Glutamatergic neuron (in vitro differentiated cells): ENCODE measurements at places on chromosomes 1 and 21. TPM values are rescaled to one million over a fixed set of nuclear protein-coding genes. Genes with fewer than 3 reads are reported as not detected.

DNA sequence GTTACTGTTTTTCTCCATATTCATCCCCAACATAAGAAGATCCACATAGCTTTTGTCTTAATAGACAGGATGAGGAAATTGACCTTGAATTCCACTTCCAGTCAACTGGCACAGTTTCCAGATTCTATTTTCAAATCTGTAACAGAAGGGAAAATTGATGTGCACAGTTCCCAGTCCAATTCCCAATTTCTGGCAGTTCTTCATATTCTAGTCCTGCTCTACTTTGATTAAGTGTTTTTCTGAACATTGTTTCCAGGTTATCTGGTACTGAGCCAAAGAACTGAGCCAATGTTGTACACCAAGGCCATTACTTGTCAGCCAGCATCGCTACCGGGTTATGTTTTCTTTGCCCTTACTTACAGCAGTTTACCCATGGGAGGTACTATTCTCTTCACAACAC is 1755.4 kb downstream of the PLA2G4A start:
- no peaks in the 10 kb centered on the region for H3K36me3 ChIP-seq
- H3K4me3 ChIP-seq, result no peak overlapping the region
- no peak overlapping the region for H3K27ac ChIP-seq
- no peaks in the 10 kb centered on the region for H3K27me3 ChIP-seq

- no peaks in the 10 kb centered on the region for H3K27me3 ChIP-seq
- no peak for DNase-seq
- H3K27ac ChIP-seq, result no peak overlapping the region
- H3K4me1 ChIP-seq, result no peaks in the 10 kb centered on the region
- no peaks in the 10 kb centered on the region for H3K36me3 ChIP-seq
Observed at GRCh38 chr1:175755516-175756070, 12.2 kb upstream of the TNR start.

DNA sequence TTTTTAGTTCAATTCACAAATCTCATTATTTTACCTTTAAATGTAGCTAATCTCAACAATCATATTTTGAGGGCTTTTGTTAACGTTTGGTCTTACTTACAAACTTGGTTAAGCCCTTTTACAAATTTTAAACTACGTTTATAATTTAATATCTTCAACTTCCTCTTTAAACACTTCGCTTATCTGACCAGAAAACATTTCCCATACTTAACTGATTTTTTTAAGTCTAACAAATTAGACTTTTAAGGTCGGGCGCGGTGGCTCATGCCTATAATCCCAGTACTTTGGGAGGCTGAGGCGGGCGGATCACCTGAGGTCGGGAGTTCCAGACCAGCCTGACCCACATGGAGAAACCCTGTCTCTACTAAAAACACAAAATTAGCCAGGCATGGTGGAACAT is 300.9 kb downstream of the LMX1A start:
- peaks cover 4% of the 10 kb centered on the region for H3K4me1 ChIP-seq
- peaks cover 2% of the 10 kb centered on the region for H3K27me3 ChIP-seq
- H3K27ac ChIP-seq, result no peak overlapping the region
- H3K4me3 ChIP-seq, result no peak overlapping the region
- DNase-seq, result no peak

DNA sequence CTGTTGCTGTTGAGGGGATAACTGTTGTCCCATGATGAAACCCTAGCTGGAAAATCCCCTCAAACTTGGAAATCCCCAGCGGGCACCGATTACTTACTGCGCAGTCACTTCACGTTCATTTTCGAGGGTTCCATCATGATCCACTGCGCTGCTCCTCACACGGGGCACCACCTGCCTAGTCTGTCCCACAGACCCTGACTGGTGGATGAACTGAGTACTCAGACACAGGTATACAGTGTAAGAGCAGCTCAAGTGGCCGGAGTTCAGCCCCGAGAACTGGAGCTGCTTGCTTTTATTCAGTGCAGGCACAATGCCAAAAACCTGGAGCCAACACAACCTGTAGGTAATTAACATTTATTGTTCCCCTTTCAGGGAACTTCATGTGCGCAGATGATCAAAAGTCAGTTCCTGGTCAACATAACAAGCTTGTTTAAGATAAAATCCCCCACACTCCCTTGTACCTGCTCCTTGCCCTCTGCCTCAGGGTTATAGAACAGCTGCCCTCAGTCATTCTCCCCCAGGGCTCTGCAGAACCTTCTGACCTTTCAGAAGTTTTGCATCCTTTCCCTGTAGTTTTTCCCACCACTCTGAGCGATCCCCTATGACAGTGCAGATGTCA is 46.5 kb upstream of the PRELP start:
- peaks cover under 1% of the 10 kb centered on the region for H3K36me3 ChIP-seq
- H3K27me3 ChIP-seq, result peaks cover 4% of the 10 kb centered on the region
- H3K4me3 ChIP-seq, result no peak overlapping the region
- peaks cover 20% of the 10 kb centered on the region for H3K4me1 ChIP-seq
- DNase-seq, result no peak

GRCh38 chr1:213466541-213466940 is 415.5 kb downstream of the RPS6KC1 start:
- peaks cover 6% of the 10 kb centered on the region for H3K4me1 ChIP-seq
- H3K27me3 ChIP-seq, result peaks cover 2% of the 10 kb centered on the region
- no peak overlapping the region for H3K4me3 ChIP-seq
- H3K27ac ChIP-seq, result peak overlapping the region; percentile 15
- no peak for DNase-seq

- H3K27ac ChIP-seq, result no peak overlapping the region
- H3K4me1 ChIP-seq, result peaks cover 3% of the 10 kb centered on the region
- H3K36me3 ChIP-seq, result peaks cover 5% of the 10 kb centered on the region
Observed at GRCh38 chr1:20462397-20462796, 23.6 kb downstream of the CAMK2N1 start.

GRCh38 chr1:64516301-64516700 is 46.4 kb downstream of the CACHD1 start:
- H3K27ac ChIP-seq, result no peak overlapping the region
- H3K36me3 ChIP-seq, result no peaks in the 10 kb centered on the region
- no peaks in the 10 kb centered on the region for H3K27me3 ChIP-seq
- H3K4me3 ChIP-seq, result no peak overlapping the region
- peaks cover 21% of the 10 kb centered on the region for H3K4me1 ChIP-seq
- no peak for DNase-seq

- DNase-seq, result no peak
- H3K27ac ChIP-seq, result no peak overlapping the region
- H3K27me3 ChIP-seq, result peaks cover 2% of the 10 kb centered on the region
- H3K36me3 ChIP-seq, result no peaks in the 10 kb centered on the region
Observed at GRCh38 chr1:163170975-163171676, 31.6 kb downstream of the RGS5 start.

GRCh38 chr1:17227358-17227915 is 21.5 kb upstream of the PADI3 start:
- no peak overlapping the region for H3K27ac ChIP-seq
- DNase-seq, result no peak
- H3K27me3 ChIP-seq, result peaks cover 7% of the 10 kb centered on the region
- no peaks in the 10 kb centered on the region for H3K4me1 ChIP-seq
- H3K36me3 ChIP-seq, result no peaks in the 10 kb centered on the region

- no peak overlapping the region for H3K4me3 ChIP-seq
- no peaks in the 10 kb centered on the region for H3K27me3 ChIP-seq
- no peak for DNase-seq
Observed at GRCh38 chr1:177558372-177558771, 387.6 kb downstream of the BRINP2 start.

DNA sequence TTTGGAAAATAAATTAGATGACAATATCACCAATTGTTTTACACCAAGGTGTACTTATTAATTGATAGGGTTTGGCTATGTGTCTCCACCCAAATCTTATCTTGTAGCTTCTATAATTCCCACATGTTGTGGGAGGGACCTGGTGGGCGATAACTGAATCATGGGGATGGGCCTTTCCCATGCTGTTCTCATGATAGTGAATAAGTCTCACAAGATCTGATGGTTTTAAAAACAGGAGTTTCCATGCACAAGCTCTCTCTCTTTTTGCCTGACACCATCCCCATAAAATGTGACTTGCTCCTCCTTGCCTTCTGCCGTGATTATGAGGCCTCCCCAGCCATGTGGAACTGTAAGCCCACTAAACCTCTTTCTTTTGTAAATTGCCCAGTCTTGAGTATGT is 131.0 kb upstream of the LMO4 start:
- no peaks in the 10 kb centered on the region for H3K27me3 ChIP-seq
- peaks cover 2% of the 10 kb centered on the region for H3K4me1 ChIP-seq
- H3K27ac ChIP-seq, result no peak overlapping the region
- no peaks in the 10 kb centered on the region for H3K36me3 ChIP-seq

- no peak overlapping the region for H3K4me3 ChIP-seq
- H3K36me3 ChIP-seq, result no peaks in the 10 kb centered on the region
- H3K27me3 ChIP-seq, result no peaks in the 10 kb centered on the region
- peaks cover 4% of the 10 kb centered on the region for H3K4me1 ChIP-seq
- H3K27ac ChIP-seq, result no peak overlapping the region
Observed at GRCh38 chr1:99173282-99173681, 91.0 kb upstream of the PLPPR4 start.

DNA sequence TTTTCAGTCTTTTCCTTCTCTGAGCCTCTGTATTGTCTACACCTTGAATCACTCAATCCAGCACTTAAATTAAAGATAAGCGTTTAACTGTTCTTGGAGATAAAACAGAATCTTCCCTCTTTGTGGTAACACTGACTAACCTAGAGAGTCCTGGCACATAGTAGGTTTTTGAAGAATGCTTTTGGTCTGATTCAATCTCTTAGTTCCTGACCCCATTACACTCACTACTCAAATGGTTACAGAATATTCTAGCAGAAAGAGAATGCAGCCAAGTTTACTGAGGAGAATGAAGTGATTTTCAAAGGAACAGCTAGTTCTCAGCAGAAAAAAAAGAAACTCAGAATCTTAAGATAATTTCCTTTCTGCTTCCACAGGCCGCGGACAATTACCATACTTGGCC is 309.2 kb upstream of the PRMT6 start:
- no peaks in the 10 kb centered on the region for H3K36me3 ChIP-seq
- peaks cover 9% of the 10 kb centered on the region for H3K4me1 ChIP-seq
- no peak overlapping the region for H3K27ac ChIP-seq

DNA sequence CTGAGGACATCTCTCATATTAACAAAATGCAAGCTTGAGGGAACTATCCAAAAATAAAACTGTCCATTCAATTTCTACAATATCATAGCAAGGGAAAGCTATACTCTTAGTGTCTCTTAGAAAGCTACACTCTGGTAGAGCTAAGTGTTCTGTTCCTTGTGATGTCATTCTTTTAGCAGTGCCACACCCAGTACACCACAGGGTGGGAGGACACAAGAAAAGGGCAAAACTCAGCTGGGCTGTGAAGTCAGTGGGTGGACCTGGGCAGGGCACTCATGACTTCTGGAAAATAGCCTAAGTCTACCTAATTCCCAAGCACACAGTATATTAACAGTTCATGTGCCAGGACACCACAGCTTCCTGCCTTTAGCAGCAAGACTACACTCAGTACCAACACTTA is 42.2 kb upstream of the TNFSF4 start:
- no peak overlapping the region for H3K4me3 ChIP-seq
- H3K36me3 ChIP-seq, result no peaks in the 10 kb centered on the region
- no peaks in the 10 kb centered on the region for H3K27me3 ChIP-seq
- no peaks in the 10 kb centered on the region for H3K4me1 ChIP-seq
- H3K27ac ChIP-seq, result no peak overlapping the region

- H3K27me3 ChIP-seq, result peaks cover 5% of the 10 kb centered on the region
- H3K36me3 ChIP-seq, result peaks cover 4% of the 10 kb centered on the region
- peaks cover 4% of the 10 kb centered on the region for H3K4me1 ChIP-seq
- H3K27ac ChIP-seq, result no peak overlapping the region
- H3K4me3 ChIP-seq, result no peak overlapping the region
- no peak for DNase-seq
Observed at GRCh38 chr1:114234408-114235124, 80.9 kb upstream of the SYT6 start.

GRCh38 chr21:16913010-16913409 is 599.8 kb upstream of the CXADR start:
- H3K36me3 ChIP-seq, result no peaks in the 10 kb centered on the region
- H3K4me3 ChIP-seq, result no peak overlapping the region
- H3K27ac ChIP-seq, result no peak overlapping the region
- peaks cover 2% of the 10 kb centered on the region for H3K27me3 ChIP-seq
- H3K4me1 ChIP-seq, result no peaks in the 10 kb centered on the region

DNA sequence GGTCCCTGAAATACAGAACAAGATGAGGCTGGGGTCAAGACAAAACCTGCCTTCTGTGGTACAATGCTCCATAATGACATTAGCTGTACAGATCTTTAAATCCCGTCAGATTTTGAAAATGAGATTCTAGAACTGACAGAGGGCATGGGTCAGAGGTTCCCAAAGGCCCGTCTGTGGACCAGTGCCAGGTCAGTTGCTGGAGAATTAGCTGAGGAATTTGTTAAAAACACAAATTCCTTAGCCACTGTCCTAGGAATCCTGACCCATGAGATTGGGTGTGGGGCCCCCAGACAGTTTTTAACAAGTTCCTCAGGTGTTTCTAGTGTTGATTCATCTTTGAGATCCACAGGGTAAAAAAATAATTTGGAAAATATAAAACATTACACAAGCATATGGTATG is 97.0 kb downstream of the SIPA1L2 start:
- H3K4me1 ChIP-seq, result peaks cover 42% of the 10 kb centered on the region
- DNase-seq, result no peak
- peaks cover 7% of the 10 kb centered on the region for H3K36me3 ChIP-seq
- peaks cover 3% of the 10 kb centered on the region for H3K27me3 ChIP-seq
- H3K27ac ChIP-seq, result no peak overlapping the region
- no peak overlapping the region for H3K4me3 ChIP-seq

DNA sequence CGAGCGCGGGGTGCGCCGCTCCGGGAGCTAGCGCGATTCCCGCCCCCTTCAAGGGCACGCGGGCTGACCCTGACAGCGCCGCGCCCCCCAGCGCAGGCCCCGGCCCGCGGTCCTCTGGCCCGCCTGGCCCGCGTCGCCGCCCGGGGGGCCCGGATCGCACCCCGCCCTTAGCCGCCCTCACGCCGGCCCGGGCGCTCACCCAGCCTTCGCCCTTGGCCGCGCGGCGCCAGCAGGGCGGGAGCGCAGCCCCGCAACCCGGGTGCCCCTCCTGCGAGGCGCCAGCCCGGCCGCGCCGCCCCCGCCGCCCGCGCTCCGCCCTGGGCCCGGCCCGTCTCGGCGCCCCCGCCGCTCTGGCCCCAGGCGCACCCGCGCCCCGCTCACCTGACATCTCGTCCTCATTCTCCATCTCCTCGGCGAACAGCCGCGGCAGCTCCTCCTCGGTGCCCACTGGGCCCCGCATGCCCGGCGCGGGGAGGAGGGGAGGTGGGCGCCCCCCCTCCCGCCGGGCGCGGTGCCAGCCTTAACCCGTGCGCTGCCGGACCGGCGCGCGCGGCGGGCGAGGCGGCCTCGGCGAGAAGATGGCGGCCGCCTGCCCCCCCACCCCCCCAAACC is 451 bp downstream of the CHD5 start:
- no peak overlapping the region for H3K27ac ChIP-seq
- no peak for DNase-seq
- no peak overlapping the region for H3K4me3 ChIP-seq

Gene PEAR1
- 1.2 TPM for total RNA-seq

Gene FABP3
- 148 TPM for total RNA-seq

Gene FLG2
- not detected for total RNA-seq

Gene OLIG2
- 21.4 TPM for total RNA-seq

Gene CRP
- total RNA-seq, result not detected

Gene UTS2
- total RNA-seq, result not detected

Gene GBP2
- total RNA-seq, result not detected

Gene SYCP1
- total RNA-seq, result not detected

Gene FMN2
- total RNA-seq, result 150 TPM

Gene FBLIM1
- 29.9 TPM for total RNA-seq

Gene LAMC2
- 2.8 TPM for total RNA-seq
